ENCODE measurements at places on chromosomes 5 and 9.
A peak's percentile ranks its signal among the peaks of the same experiment; 100 is the strongest.

DNA sequence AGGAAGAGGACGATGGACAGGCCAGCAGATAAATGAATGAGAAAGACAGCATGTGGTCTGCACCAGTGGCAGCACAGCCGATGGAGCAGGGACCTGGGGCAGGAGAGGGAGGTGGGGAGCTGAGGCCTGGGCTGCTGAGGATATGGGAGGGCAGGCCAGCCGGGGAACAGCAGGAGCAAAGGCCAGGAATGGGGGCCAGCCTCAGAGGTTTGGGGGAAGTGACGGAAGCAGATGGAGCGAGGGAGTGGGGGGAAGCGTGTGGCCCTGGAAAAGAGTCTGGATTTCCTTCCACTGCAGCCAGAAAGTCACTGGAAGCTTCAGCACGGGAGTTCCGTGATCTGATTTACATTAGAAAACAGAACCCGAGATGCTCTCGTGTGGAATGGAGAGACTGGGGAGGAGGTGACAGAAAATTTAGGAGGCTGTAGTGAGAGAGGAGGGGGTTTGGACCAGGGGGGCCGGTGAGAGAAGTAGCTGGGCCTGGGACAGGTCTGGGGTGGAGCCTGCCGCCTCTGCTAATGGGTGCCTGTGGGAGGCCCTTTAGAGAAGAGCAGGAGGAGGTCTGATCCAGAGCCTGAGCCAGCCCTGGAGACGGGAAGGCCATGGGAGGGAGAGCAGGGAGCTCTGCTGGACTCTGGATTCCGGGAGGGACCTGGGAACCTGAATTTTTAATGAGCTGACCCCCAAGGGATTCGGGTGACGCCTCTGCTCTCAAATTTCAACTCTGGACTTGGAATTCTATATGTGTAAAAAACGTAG, 65.4 kb downstream of the TSPAN17 start:
- DNase-seq = no peak

GRCh38 chr5:140242099-140242498, 60.8 kb downstream of the PFDN1 start:
- DNase-seq = no peak

DNA sequence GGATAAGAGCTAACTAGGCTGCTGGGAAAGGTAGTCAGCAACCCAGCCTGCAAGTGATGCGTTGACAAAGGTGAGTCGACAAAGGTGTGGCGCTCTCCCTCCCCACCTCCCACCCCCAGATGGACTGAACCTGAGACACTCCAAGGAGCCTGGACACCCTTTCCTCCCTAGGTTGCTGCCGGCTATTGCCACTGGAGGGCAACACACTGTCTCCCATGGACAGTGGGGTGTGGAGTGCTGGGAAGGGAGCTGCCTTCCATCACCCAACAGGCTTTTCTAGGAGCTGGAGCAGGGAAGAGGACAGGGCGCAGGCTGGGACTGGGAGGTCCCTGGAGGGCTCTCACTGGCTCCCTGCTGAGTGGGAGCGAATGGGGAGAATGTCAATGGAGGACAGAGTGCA, 75.4 kb upstream of the ARAP3 start:
- DNase-seq = no peak

GRCh38 chr9:115945009-115945431, 208.6 kb upstream of the PAPPA start:
- DNase-seq = no peak

DNA sequence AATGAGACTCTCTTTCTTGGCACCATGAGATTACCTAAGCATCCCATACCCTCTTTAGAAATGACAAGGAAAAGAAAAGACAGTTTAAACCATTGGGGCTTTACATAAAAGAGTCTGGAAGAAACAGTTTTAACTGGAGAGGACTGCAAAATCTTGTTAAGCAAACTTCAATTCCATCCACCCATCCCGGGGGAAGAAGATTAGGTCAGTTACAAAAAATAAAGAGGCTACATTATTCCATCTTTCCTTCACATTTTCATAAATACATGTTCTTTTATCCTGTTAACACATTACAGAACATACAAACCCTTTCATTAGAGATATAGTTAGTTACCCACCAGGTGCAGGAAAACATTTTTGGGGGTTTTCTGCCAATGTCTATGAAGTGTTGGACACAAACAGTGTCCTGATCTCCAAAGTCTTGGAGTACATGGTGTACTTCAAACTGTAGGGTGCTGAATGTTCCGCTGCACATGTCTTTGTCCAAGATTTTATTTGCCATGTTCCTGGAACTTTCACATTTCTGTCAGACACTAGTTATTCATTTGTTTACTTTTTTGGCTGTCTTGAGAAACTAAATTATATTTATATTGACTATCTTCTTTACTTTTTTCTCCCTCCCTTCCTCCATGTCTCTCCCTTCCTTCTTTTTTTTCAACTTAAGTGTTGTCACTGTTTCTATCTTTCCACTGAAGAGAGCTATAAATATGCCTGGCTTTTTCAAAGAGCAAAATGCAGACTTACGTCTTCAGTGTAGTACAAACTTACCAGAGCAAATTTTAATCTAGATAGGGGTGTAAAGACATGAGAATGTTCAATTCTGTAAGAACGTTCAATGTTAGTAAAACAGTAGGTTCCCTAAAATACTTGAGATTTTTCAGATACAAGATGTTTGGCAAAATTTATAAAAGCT, 410.9 kb upstream of the PRR16 start:
- DNase-seq = no peak

- DNase-seq = no peak
Measured at GRCh38 chr5:133489632-133490031, 122.7 kb downstream of the FSTL4 start.

GRCh38 chr9:137247916-137248175, 3.2 kb upstream of the STPG3 start:
- DNase-seq = no peak

- no peak for DNase-seq
Measured at GRCh38 chr5:62653001-62653863, 74.6 kb downstream of the LRRC70 start.

DNA sequence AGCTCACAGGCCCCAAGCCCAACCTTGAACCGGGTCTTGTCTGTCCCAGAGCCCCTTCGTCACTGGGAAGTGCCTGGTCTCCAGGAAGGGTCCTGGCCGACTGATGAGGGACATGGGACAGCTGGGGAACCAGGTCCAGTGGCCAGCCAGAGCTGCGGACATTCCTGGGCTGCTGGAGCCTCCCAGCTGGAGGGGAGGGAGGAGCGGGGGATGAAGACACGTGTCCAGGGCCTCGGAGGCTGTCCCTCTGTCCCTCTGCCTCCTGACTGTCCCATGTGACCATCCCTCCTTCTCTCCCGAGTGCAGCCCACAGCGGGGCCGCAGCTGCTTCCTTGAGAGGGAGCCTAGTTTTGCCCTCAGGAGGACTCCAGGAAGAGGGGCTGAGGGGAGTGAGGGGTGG, 41.7 kb upstream of the UBAC1 start:
- no peak for DNase-seq

DNA sequence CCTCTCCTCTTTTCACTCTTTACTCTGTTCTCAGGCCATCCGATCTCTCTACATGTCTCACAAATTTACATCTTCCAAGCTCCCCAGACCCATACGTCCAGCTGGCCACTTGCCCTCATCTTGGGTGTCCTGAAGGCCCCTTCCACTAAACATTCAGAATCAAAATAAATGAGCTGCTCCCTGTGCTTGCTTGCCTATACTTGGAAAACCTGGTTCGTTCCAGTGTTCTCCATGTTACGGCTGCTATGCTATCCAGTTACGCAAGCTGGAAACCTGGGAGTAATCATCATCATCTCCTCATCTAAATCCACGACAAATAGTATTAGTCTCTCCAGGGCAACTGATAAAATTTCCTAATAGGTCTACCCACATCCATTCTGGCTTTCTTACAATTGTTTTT, 165.0 kb upstream of the FBXL17 start:
- DNase-seq = no peak

- peak; percentile 1 for DNase-seq
Measured at GRCh38 chr9:99690573-99690972, 131.1 kb upstream of the NR4A3 start.

DNA sequence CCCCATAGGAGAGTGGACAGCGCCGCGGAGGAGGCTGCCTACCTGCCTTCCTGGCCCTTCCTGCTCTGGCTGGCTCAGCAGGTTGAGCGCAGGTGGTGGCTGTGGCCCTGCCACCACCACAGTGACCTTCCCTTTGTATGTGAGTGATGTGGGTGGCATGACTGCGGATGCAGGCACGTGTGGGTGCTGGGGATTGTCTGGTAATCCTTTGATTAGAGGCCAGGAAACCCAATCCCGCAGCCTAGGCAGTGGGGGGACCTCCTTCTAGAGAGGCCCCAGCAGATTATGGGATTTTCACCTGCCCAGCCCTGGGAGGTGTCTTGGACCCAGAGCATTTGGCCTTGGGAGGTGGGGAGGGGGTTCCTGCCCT, 16.5 kb downstream of the RXRA start:
- DNase-seq = no peak

DNA sequence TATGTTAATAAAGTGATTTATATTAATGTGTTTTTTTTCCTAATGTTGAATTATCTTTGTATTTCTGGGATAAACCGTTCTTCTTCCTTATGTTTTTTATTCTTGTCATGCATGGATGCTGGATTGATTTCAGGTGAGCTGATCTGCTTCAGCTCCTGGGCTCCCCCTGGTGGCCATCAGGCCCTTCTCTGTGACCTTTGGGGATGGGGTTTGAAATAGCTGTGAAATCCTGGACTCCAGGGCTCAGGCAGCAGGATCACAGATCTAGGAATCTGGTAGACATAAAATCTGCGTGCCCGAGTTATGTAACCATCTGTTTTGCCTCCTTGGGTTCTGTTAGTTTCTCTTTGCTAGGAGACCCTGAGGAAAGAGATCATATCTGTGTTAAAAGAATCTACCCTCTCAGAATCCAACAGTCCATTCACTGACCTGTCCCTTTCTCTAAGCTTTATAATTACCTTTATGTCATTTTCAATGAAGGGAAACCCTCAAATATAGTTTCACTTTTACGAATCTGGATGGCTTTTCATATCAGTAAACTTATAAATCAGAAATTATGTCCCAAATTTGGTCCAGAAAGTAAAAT, 12.2 kb upstream of the OR13J1 start:
- DNase-seq = peak; percentile 69

GRCh38 chr5:16918156-16918555, 17.9 kb downstream of the MYO10 start:
- no peak for DNase-seq

DNA sequence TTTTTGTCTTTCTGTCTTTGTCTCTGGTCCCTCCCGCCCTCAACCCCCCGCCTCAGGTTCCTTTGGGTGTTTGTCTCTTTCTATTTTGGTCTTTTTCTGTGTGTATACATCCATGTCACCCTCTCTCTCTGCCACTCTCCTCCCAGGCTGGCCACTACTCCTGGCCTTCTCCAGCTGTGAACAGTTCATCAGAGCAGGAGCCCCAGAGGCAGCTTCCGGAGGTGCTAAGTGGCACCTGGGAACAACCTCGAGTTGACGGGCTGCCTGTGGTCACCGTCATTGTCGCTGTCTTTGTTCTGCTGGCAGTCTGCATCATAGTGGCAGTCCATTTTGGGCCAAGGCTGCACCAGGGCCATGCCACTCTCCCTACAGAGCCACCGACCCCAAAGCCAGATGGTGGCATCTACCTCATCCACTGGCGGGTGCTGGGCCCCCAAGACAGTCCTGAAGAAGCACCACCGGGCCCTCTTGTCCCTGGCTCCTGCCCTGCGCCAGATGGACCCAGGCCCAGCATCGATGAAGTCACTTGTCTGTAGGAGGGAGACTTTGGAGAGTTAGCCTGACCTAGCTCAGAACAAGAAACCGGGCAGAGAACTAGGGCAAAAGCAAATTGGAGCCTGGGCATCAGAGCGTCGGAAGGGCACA, 1.7 kb downstream of the SMIM33 start:
- no peak for DNase-seq

DNA sequence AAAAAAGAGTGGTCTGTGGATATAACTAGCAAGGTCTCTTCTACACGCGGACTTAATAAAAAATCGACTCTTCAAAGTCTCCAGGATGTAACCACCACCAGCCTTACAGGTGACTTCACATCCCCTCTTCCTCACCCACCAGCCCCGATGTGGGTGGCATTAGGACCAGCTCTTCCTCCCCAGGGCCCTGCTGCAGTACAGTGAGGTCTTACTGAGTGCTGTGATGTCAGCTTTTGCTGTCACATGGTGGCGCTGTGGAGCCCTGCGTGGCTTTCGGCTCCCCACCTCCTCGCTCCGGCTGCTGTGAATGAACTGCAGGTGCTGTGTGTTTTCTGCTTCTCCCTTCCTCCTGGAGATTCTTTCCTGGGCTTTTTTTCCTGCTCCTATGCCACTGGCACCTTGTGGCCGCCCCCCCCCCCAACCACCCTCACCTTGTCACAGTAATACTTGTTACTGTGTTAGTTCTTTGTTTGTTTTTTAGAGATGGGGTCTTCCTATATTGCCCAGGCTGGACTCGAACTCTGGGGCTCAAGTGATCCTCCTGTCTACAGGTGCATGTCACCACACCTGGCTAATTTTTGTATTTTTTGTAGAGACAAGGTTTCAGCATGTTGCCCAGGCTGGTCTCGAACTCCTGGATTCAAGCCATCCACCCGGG, 15.8 kb upstream of the RAPGEF1 start:
- DNase-seq = peak; percentile 25

- peak; percentile 30 for DNase-seq
Measured at GRCh38 chr5:134577796-134578577, 52.5 kb downstream of the JADE2 start.

DNA sequence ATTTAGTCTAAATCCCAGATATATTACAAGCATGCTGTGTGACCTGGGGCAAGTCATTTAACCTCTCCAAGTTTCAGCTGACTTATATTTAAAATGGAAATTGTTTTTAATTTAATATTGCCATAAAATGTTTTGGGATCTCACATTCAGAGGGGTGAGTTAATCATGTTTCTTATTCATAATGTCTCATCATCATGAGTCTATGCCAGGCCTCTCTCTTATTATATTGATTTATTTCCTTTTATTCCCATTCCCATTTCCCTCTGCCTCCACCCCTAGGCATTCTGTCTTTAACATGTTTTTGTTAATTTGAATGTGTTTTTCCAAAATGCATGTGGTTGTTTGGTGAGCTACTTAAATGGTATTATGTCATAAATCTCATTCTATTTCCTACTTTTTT, 39.0 kb upstream of the TTC1 start:
- no peak for DNase-seq

DNA sequence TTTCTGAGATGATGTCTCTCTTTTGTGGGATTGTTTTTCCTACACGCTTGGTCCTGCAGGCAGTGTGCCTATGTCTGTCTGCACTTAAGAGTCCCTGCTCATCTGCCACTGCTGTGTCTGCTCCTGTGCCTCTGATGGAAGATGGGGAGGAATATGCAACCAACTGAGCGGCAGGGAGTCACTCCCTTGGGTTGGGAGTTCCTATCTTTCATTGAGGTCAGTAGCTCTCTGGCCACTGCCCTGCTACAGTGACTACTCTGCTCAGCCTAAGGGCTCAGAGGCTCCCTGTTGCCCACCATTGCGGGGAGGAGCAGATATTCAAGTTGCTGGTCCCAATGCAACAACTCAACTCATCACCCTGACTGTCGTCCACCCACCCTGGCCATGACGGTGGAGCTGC, 13.4 kb upstream of the FAM163B start:
- no peak for DNase-seq

GRCh38 chr5:150261231-150261630, 28.3 kb downstream of the CAMK2A start:
- no peak for DNase-seq

GRCh38 chr9:98172604-98173003, 19.8 kb downstream of the CORO2A start:
- DNase-seq = peak; percentile 71
